ENCODE measurements at places on chromosomes 7 and 10. TPM values are rescaled to one million over a fixed set of nuclear protein-coding genes. Genes with fewer than 3 reads are reported as not detected.

- no peak for DNase-seq
These were observed 21.6 kb downstream of the OGDHL start for GRCh38 chr10:49740346-49741107.

DNA sequence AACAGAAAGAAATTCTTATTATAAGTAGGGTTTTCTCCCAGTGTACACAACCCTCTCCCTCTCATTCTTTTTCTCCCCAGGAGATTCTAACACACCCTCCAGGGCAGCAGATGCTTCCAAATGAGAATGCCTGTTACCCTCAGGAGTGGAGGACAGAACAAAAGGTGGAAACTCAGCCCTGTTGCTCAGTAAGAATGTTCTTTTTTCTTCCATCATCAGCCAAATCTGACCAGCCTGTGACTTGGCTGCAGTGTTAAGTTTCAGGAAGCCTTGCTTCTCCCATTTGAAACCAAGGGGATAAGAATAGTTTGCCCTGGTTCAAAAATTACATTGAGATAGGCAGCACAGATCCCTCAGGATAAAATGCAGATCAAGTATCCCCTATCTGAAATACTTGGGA lies 77.5 kb upstream of the EEPD1 start:
- DNase-seq = no peak

DNA sequence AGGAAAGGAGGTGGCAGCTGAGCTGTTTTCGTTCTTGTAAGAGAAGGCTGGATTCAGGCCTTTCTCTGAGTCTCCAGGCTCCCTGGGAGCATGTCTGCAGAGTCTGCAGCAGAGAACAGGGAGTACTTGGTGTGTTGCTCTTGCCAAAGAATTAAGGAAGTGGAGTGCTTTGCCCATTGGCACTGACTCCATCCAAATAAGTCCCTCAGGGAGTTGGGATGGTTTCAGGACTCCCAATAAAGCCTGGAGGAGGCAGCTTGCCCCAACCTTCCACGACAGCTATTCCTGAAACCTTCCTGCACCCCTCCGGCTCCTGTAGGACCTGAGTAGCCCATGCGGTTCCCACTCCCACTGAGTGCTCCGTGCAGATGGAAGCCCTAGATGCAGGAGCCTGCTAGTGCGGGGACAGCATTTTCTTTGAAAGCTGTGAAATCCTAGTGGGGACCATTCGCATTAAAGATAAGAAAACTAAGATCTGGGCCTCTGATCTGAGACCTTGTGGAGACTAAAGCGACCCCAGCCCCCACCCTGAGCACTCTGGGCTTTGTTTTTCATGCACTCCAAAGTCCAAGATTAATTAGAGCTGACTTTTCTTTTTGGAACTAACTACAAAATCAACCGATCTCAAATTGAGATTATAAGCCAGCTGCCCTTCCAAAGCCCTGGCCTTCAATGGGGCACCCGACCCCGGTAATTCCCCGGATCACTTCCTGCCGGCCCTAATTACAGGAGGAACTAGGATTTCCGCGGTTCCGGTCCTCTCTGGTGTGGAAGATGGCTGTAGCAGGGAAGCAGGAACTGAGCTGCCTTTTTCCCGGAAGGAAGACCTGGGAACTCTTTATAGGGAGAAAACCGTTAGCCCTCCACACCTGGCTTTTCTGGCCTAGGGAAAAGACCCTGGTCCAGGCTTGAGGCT lies 110.2 kb downstream of the COL13A1 start:
- no peak for DNase-seq

GRCh38 chr7:13839063-13839462 lies 150.4 kb downstream of the ETV1 start:
- no peak for DNase-seq

DNA sequence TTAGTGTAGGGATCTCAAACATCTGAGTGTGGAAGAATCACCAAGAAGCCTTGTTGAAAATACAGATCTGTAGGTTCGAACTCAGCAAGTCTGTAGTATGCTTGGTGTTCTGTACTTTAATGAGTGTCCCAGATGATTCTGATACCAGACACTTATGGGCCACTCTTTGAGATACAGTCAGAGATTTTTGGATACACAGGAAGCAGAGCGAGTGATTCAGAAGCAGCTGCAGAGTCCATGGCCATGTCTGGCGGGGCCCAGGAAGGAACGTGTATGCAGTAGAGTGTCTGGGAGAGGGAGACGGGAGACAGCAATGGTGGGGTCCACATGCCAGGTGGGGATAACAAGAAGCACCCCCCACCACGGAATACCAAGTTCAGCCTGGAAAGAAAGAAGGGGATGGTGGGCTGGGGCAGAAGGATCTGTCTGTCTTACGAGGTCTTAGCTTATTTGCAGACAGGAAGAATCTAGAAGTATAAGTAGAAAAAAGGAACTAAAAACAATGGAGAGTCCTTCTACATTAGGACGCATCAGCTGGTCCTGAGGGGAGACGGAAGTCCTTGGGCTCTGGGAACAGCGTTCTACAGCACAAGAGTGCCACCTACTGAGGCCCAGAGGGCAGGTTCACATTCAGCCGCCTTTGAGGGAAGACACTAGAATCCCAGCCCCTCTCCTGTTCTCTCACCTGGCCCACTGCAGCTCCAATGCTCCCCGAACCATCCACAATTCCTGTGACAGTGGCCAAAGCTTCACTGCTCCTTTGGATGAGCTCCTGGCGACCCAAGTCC lies 55.4 kb downstream of the SLC37A3 start:
- no peak for DNase-seq

- no peak for DNase-seq
These were observed 5.5 kb downstream of the AFAP1L2 start for GRCh38 chr10:114398587-114399331.

DNA sequence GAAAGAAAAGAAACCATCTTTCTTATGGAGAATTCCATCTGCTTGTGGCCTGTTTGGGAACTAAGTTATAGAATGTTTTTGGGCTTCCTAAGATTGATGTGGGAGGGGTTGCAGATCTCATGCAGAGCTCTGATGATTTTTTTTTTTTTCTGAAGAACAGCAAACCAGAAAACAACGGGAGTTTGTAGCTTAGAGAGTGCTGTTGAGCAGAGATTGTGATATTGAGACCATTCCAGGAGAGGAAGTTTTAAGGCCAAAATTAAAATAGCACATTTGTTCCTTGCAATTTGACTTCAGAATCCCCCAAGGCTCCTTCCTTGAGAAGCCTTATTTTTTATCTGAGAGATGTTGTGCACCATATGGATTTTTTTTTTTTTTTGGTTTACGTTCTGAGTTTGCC lies 159.5 kb upstream of the NRP1 start:
- no peak for DNase-seq

DNA sequence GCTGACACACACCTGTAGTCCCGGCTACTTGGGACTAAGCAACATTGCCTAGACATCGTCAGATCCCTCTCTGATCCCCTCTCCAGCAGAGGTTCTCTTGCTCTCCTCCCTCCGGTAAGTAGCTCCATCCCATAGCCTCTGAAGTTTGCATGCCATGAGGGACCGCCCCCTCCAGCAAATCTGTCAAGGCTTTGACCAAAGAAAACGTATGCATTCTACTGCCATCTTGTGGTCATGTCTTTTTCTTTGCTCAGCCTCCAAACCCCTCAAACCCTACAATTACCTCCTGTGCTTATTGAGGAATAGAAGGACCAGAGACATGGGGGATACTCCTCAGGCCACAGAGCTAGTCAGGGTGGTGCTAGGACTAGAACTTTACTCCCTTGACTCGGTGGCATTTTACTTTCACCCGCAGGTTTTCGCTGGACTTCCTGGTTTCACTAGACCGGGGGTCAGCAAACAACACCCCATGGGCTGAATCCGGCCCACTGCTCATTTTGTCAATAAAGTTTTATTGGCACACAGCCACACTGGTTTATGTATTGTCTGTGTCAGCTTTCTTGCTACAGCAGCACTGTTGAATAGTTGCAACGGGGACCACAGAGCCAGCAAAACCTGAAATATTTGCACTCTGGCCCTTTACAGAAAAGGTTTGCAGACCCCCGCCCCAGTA lies 202.6 kb upstream of the FOXK1 start:
- DNase-seq = peak; percentile 18

DNA sequence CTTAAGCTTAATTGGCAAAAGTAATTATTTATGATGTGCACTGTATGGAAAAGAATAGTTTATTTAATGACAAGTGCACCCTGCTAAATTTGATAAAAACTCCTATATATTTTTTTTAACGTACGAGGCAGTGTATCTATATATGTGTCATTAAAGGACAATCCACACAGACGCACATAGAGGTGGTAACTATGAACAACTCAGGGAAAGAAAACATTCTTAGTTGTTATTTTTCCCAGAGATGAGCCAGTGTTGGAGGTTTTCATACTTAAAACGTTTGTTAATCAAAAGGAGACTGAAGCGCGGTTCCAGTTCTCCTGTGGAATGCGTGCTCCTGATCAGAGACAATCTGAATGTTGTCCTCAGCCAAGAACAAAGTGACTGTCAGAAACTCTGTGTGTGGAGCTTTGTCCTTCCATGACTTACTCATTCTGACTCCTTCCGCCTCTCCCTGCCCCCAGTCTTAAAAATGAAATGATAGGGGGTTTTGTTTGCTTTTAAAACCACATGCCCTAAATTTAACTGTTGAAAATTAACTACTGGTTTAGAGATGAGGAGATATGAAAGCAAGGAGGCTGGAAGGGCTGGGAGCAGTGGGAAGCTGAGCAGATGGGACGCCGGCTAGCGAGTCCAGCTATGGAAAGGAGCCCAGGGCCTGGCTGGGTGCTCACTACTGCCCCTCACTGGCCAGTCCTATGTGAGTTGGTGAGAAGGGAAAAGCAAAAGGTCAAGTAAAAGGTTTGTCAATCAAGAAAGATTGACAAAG lies 99.6 kb downstream of the SVIL start:
- no peak for DNase-seq

- peak; percentile 14 for DNase-seq
These were observed 202.8 kb downstream of the IPMK start for GRCh38 chr10:58064714-58065528.

DNA sequence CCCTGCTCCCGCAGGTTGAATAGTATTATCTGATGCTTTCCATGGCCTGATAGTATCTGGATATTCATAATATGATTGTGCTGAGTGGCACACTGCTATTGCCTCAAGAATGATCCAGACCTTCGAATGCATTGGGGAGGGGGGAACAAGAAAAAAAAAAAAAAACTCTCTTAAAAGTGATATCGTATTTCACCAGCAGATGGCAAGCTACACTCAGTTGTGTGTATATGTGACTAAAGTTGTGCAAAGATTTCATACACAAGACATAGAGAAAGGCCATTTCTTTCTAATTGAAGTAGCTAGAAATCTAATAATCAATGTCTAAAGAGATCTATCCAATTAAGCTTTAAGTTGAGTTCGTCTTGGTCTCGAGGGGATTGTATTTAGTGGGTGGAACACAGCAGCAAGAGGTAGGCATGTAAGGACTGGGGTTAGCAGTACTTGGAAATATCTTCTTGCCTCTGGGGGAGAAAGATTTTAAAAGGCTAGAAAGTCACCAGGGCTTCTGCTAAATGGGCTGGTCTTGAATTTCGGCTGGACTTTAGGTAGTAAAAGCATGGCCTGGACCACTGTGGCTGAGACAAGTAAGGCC lies 15.3 kb downstream of the SFRP4 start:
- DNase-seq = no peak

- DNase-seq = no peak
These were observed 43.0 kb downstream of the PODXL start for GRCh38 chr7:131513245-131514061.

GRCh38 chr10:75028748-75029147 lies 82.7 kb upstream of the SAMD8 start:
- DNase-seq = no peak

DNA sequence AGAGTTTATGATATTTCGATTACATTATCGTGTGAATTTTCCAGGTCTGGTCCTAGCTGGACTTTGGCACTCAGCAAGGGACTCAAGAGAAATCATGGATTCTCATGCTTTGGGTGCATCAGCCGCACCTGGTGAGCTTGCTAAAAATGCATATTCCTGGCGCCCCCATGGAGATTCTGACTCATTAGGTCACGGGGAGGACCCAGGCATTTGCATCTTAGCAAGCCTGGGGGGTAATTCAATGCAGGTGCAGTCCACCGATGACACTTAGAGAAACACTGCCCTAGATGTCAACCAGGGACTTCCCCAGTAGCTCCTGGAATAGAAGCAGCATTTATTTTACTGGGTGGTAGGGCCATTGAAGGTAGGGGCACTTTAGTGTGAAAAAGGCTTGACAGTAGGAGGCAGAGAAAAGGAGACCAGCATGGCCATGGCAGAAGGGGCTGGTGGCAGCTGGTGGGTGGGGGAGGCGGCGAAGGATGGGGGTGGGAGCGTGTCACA lies 29.9 kb upstream of the PDCD4 start:
- no peak for DNase-seq

DNA sequence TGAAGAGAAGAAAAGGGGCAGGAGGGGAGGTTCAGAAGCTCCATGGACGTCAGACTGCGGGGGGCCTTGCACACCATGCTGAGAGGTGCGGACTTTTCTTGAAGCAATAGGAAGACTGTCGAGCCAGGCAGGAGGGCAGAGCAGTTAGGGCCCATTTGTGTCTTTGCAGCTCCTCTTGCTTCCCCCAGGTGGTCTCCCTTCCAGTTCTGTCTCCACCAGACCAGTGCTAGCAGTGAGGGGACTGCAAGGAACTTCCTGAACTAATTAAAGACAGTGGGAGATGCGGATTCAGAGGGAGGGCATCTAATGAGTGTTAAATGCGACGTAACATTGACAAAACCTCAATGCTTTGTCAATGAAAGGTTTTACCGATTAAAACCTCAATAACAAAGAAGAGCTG lies 225.4 kb downstream of the USP6NL start:
- DNase-seq = no peak

DNA sequence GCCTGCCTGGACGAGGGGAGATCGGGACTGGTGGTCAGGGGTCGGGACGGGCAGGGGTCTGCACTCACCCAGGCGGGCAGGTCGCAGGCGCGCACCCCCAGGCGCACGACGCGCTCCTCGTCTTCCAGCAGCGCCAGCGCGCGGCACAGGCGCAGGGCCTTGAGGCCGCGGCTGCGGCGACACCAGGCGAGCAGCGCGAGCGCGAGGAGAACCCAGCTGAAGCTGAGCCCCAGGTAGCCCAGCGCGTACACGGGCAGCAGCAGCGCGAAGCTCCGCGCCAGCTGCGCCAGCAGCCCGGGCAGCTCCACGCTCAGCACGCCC lies 328 bp downstream of the ESYT2 start:
- DNase-seq = no peak

GRCh38 chr7:147651601-147652000 lies 939.0 kb upstream of the C7orf33 start:
- no peak for DNase-seq

The TMEM273 gene
- 11.6 TPM for total RNA-seq

The MYL10 gene
- total RNA-seq = not detected

The HHEX gene
- total RNA-seq = 76.5 TPM

The BTBD16 gene
- not detected for total RNA-seq

The VIPR2 gene
- not detected for total RNA-seq

The FKBP9 gene
- 196 TPM for total RNA-seq
